ENCODE measurements at places on chromosomes 7 and 10.

GRCh38 chr7:33698692-33699128 lies 206.6 kb upstream of the BMPER start:
- DNase-seq, result no peak

DNA sequence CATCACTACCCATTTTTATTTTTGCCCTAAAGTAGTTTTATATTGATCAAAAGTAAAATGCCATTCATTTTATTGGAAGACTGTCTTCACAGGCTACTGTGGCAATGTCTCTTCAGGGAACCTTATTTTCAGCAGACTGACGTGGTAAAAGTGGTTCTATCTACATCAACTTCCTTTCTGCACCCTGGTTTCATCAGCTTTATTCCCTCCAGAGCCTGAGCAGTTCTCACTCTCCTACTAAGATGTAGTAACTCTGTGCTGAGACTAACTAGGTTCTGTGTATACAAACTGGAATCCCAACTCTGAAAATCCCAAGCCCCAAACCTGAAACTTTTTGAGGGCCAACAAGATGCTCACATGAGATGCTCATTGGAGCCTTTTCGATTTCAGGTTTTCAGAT lies 155.3 kb downstream of the SFMBT2 start:
- no peak for DNase-seq

DNA sequence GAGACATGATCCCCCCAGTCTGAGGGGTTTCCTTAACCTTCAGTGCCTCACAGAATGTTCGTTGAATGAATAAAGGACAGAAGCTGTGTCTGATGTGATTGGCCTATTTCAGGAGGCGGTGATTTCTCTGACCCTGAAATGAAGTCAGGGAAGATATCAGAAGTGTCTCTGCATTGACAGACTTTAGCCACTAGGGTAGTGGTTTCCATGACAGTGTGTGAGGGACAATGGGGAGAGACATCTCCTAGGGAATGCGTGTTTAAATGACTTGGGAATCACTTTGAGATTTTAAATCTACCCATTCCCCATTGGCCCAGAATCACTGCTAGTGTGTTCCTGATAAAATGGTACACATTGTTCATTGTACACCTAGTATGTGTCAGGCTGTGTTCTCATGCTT lies 132.0 kb downstream of the CFAP58 start:
- DNase-seq, result no peak

DNA sequence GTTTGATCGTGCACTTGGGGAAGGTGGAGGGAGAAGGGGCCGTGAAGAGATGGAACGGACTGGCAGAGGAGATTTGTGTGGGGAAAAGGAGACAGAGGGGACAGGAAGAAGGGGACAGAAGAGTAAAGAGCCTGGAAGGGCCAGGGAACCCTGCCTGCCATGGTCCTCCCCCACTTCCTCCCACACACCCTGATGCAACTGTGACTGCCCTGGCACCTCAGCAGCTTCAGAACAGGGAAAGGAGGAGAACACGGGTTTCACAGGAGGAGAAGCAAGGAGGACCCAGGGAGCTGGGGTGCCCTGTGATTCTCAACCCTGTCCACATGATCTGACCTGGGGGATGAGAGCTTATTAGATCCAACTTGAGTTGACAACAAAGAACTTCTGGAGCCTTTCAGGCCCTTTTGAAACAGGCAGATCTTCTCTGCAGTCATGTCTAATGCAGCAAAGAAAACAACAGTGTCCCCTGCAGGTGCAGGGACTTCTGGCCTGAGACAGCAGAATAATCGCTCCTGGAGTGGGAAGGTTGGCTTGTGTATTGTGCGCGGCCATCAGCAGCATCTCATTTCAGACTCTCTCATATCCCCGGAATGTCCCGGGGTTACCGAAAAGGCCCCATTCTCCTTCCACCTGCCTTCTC lies 421.6 kb downstream of the PAXIP1 start:
- DNase-seq, result no peak

GRCh38 chr7:13055732-13056368 lies 368.4 kb downstream of the ARL4A start:
- no peak for DNase-seq

DNA sequence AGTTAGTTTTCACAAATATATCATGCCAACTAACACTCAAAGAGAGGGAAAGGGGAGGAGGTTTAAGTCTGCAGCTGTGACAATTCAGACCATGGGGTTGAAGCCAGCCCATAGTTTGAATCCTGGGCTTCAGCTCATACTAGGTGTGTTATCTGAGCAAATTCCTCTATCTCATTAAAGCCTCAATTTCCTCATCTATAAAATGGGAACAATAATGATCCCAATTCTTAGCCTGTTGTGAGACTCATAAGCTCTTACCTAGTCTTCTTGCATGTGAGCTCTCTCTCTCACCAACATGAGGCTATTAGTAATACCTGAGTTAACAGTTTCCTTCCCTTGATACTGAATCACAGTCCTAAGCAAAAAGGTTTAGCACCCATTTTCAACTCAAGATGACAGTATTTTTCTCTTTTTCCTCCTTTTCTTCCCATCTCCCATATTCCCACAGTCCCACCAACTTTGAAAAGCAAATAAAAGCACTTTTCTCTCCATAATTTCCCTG lies 49.8 kb downstream of the NUDCD3 start:
- no peak for DNase-seq

DNA sequence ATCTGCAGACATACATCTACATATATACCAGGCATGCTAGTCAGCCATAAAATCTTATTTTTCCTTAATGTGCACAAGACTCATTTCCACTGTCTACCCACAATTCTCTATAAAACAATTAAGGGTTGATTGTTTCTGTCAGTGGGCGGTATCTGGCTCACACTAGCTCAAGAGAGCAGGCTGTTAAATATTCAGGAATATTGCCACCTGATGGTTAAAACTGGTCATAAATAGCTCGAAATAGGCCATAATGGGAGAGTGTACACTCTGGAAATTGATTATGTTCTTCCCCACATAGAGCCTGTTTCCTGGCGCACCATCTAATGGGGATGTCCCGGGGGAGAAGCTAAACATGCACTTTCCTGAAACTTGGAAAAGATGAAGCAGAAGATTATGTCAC lies 620.6 kb upstream of the ANKRD30A start:
- DNase-seq, result no peak

GRCh38 chr10:71693377-71693776 lies 26.2 kb downstream of the C10orf105 start:
- peak; percentile 47 for DNase-seq

DNA sequence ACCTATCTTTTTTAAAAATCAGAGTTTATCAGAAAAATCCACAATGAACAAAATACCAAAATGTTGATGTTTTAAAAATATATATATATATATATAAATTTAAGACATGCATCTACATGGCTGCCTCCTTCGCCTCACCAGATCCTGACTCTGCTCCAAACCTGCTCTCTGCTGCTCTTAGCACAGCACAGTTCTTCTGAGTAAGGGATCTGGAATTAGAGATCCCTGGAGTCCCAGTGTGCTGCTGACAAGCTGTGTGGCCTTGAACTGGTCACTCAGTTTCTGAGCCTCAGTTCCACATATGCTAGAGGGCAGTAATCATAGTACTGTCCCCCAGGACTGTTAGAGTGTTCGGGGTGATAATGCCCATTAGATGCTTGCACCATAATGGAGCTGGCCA lies 53.1 kb upstream of the AQP1 start:
- no peak for DNase-seq

- no peak for DNase-seq
These were observed 8.4 kb downstream of the SSMEM1 start for GRCh38 chr7:130216025-130216424.

- DNase-seq, result no peak
These were observed 37.8 kb downstream of the HERPUD2 start for GRCh38 chr7:35657125-35657524.

DNA sequence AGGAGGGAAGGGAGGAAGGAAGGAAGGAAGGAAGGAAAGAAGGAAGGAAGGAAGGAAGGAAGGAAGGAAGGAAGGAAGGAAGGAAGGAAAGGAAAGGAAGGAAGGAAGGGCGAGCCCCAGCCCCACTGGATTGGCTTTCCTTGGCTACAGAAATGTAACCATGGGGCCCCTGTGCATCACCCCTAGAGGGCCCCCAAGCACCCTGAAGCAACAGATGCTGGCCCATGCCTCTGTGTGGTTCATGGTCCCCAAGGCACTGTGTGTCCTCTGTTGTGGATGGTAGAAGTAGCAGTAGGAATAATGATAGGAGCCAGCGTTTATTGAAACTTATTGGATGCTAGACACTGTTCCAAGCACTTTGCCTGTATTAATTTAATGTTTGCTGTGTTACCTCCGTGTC lies 116.6 kb upstream of the MACROH2A2 start:
- DNase-seq, result no peak

GRCh38 chr10:51342381-51342780 lies 268.1 kb downstream of the PRKG1 start:
- no peak for DNase-seq

DNA sequence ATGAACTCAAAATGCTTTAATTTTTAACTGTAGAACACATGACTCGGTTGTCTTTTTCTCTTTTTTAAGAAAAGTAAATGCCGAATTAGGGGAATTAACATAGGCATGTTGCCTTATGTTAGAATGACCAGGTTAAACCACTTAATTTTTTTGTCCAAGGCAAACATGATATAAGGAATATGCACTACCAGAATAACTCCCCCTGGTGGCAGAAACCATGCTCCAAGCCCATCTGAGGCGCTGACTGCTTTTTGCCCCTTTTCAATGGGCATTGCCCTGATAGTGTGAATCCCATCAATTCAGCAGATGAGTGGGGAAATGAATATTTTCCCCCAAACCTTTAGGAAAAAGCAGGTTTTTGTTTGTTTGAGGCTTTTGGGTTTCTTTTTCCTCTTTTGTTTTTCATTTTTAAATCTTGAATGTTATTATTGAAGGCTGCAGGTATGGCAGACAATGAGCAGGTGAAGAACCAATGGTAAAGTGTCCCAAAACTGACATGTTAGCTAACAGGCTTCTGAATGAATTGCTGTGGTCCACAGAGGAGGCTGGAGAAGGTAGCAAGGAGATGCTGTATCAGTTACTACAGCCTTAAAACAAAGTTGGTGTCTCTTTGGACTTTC lies 284.3 kb downstream of the SORCS3 start:
- DNase-seq, result peak; percentile 1

DNA sequence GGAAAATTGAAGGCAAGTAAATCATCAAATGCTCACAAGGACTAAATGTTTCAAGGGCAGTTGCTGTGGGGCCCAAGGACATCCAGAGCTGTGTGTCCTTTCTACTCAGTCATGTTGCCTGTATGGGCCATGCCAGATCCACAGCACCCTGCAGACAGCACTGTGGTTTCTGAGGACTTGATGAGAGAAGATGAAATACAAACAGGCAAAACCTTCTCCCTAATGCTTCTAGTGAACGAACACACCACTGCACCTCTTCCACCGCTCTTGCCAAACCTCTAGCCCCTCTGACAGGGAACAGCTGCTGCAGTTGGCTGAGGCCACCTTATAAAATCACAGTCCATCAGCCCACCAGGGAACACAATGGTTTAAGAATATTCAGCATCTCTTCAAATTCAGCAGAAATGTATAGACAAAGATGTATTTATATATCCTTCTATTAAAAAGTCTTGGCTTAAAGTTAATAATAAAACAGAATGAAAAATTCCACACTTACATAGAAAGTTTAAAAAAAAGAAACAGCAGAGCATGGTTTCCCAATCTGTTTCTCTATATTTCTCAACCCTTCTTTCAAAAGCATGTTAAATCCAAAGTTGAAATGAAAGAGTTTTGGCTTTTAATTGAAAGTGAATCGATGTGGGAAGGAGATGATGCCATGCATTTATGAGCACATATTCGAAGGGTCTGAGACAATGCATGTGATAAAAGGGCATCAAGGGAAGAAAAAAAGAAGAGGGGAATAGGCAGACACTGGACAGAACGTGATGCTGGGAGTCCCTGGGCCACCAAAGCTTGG lies 14.0 kb downstream of the CYP3A7 start:
- DNase-seq, result no peak

DNA sequence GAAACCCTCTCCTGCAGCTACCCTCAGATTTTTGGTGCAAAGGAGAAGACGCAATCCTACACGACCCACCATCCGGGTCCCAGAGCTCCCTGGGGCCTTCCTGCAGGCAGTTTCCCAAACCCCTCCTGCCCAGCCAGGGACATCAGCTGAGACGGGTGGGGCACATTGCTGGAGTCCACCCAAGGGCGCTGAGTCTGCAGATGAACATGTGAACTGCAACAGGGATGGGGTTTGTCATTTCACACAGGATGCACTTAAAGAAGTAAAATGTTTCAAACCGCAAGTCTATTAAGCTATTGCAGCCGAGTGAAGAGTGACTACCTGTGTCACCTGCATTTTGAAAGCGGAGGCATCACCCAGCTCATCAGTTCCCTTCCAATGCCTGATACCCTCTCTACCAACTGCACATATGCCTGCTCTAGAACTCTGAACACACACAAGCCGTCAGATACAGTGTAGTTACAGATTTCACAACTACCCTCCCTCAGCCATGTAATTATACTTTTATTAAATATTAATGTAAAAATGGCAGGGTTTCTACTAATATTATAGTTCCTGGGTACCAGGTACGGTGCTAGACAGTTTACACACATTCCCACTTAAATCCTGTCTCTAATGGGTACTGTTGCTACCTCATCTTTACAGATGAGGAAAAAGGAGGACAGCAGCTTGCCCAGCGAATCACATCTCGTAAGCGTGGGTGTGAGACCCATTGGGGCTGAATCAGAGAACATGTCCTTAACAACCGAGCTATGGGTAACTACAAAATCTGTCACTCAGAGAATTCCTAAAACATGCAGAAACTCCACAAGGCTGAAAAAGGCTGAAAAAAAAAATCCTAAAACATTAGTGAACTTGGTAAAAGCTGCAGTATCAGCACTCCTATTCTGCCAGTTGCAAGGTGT lies 71.2 kb downstream of the GRB10 start:
- no peak for DNase-seq

GRCh38 chr10:71736570-71736952 lies 17.0 kb upstream of the C10orf105 start:
- no peak for DNase-seq

- DNase-seq, result peak; percentile 24
These were observed 52.8 kb downstream of the ARHGAP22 start for GRCh38 chr10:48551861-48552591.

- peak; percentile 23 for DNase-seq
These were observed 101.5 kb downstream of the JCAD start for GRCh38 chr10:29957907-29958331.

GRCh38 chr10:110286841-110287240 lies 17.9 kb downstream of the SMNDC1 start:
- DNase-seq, result no peak

- DNase-seq, result peak; percentile 71
These were observed 18.2 kb downstream of the DNAJC12 start for GRCh38 chr10:67819768-67820204.

- DNase-seq, result no peak
These were observed 46.7 kb upstream of the DLG5 start for GRCh38 chr10:77973276-77973675.

- peak; percentile 13 for DNase-seq
These were observed 67.7 kb upstream of the SVIL start for GRCh38 chr10:29702273-29703164.

Data from SJSA1 (cell line).